ENCODE measurements at places on chromosomes 5 and 9.
A peak's percentile ranks its signal among the peaks of the same experiment; 100 is the strongest.

GRCh38 chr9:99171225-99172123 is 50.3 kb downstream of the ALG2 start:
- no peak for DNase-seq

DNA sequence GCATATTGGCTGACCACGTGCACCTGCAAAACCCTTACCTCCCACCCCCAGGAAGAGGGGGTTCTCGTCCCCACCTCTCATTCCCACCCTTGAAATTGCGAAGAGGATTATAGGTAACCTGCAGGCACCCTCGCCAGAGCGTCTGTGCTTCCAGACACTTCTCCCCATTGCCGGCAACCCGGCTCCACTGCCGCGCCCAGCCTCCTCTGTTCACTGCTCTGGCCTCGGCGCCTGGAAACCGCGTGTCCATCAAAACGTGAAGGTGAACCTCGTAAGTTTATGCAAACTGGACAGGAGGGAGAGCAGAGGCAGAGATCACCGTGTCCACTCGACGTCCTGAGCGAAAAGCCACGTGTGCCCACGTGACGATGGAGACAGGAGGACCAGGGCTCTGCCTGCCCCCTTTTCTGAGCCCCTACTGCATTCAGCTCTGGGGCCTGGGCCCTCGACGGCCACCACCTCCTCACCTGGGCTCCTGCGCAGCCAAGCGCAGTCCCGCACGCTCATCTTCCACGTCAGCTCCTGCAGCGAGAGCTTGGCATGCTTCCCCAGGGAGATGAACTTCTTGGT is 1.9 kb downstream of the TERT start:
- no peak for DNase-seq

GRCh38 chr5:52743529-52743928 is 44.2 kb upstream of the ITGA1 start:
- DNase-seq, result no peak

GRCh38 chr9:23606107-23606506 is 219.9 kb downstream of the ELAVL2 start:
- DNase-seq, result no peak

DNA sequence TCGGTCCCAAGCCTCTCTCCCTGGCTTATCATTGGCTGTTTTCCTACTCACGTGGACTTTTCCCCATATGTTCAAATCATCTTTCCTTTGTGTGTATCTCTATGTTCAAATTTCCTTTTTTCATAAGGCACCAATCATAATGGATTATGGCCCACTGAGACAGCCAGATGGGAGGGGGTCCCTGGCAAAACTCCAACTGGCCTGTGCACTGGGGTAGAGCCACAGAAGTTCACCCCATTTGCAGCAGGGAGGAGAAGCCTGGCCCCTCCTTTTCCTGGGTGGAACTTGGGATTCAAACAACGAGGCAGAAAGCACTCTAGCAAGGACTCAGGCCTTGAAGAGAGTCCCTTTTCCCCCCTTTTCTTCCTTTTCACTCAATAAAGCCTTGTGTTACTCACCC is 362.4 kb downstream of the CDH18 start:
- no peak for DNase-seq

DNA sequence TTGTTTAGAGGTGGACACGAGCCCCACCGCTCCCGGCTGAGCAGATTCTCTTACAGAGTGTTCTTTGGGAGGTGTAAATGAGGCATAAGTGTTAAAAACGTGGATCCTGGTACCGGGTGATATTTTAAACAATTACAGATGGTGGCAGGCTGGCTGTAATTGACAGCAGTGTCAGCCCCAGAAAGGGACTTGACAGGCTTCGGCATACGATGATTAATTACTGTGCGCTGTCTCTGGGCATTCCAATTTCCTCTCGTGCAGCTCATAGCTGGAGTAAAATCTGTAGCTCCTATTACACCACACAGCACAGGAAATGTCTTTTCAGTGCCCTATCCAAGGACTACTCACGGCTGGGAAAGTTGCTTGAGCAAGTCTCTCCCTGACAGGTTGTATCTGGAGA is 305.4 kb upstream of the IRX2 start:
- no peak for DNase-seq

DNA sequence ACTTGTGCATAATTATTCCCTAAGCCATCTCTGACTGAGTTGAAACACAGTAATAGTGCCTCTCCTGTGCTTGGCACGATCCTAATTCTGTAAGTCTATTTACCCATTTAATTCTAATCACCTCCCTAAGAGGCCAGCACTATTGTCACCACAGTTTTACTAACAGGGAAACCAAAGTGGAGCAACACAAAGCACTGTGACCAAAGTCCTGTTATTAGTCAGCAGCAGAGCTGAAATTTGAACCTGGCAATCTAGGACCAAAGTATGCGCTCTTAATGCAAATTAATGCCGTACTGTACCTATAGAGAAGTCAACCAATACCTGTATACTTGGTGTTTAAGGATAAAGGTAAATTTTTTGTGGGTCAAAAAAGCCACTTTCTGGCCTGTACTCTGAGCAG is 77.1 kb upstream of the CNTLN start:
- DNase-seq, result no peak

GRCh38 chr5:151825445-151825844 is 53.7 kb downstream of the G3BP1 start:
- DNase-seq, result peak; percentile 30

DNA sequence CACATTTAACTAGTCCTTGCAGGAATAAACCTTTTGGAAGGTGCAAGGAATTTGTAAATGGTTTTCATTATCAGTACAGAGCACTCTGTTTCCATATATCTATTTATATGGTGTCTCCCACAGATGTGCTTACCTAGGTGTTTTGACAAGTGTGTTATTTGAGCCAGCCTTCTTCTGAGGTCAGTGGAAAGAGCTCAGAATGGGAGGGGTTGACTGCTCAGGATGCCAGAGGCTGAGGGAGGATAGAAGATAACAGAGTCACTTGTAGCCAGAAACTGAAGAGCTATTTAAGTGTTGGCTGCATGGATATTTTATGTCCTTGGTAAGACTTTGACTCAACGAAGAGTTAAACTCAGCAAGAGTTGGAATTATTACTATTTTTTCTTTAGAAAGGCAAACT is 5.0 kb downstream of the CMYA5 start:
- no peak for DNase-seq

- DNase-seq, result no peak
Observed at GRCh38 chr5:172005708-172006320, 624 bp downstream of the FBXW11 start.

DNA sequence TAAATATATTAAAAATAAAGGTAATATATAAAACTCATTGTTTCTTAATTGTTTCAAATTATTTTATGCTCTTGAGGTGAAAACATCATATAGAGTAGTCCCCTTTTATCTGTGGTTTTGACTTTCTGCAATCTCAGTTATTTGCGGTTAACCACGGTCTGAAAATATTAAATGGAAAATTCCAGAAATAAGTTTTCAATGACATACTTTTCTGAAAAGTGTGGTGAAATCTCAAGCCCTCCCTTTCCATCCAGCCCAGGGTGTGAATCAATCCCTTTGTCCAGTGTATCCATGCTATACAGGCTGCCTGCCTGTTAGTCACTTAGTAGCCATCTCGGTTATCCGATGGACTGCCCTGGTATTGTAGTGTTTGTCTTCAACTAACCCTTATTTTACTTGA is 546.7 kb upstream of the DMAC1 start:
- no peak for DNase-seq

GRCh38 chr5:116249648-116250047 is 164.8 kb downstream of the COMMD10 start:
- DNase-seq, result no peak

DNA sequence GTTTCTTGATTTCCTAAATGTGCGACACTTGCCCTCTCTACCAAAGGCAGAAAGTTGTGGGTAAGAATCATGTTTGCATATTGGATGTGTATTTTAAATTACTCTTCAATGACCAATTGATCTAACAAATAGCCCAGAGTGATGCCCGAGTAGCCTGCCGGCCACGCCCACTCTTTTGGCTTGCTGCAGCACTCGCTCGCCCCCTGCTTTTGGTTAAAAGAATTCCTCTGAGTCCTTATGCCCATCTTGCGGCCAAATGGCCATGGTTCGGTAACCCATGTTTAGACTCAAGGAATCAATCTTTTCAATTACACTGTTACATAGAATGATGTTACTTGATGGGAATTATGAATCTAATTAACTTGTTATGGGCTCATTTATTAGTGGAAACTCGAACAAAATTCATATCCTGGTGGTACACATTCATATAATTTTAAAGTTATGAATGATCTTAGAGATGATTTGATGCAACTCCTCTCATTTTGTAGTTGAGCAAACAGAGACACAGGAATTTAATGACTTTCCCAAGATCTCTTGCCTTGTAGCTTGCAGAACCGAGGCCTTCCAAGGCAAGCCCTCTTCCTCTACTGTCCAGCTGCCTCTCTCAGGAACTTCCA is 36.5 kb downstream of the PPIC start:
- DNase-seq, result no peak

DNA sequence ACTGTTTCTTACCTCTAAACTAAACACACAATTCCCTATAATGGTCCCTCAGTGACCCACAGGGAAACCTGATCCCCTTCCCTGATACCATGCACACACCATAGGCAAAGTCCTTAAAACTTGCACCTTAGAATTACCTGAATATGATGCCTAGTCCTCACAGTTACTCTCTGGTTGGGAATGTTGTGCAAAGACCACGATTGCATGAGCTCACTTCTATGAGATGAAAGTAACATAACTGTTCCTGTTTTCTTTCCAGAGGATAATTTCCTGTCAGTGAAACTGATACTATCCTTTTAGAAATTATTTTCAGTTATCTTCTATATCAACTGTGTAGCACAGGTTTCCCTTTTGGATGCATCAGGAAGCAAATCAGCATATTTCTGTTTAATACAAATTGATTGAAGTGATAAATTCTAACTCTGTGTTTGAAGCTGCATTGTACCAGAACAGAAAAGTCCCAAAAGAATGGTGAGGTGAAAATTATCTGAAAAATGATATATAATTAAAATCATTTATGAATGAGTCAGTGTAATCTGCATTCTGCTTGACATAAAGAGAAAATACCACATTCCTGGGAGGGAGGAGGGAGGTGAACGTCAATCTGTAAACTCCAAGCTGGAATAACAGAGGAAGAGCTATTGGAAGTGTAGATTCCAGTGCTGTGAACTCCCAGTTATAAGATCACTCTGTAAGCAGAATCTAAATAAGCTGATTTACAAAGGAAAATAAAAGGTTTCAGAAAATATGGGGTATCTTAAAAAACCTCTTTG is 51.2 kb upstream of the TNFAIP8 start:
- DNase-seq, result no peak

DNA sequence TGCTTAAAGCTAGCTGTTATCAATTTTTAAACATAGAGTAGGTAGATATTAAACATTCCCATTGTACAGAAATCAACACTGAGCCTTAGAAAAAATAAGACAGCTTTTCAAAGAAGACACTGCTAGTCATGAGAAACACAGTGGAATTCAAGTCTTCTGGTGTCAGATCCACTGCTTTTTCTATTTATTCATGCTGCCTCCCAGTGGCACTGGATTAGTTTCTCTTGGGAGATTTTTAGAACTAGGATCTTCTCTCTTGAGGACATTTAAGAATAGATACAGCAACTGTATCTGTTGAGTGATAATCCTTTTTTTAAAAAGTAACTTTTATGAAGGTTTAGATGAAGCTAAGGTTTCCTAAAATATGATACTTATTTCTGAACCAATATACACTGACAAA is 1635.4 kb upstream of the C9orf72 start:
- DNase-seq, result no peak

DNA sequence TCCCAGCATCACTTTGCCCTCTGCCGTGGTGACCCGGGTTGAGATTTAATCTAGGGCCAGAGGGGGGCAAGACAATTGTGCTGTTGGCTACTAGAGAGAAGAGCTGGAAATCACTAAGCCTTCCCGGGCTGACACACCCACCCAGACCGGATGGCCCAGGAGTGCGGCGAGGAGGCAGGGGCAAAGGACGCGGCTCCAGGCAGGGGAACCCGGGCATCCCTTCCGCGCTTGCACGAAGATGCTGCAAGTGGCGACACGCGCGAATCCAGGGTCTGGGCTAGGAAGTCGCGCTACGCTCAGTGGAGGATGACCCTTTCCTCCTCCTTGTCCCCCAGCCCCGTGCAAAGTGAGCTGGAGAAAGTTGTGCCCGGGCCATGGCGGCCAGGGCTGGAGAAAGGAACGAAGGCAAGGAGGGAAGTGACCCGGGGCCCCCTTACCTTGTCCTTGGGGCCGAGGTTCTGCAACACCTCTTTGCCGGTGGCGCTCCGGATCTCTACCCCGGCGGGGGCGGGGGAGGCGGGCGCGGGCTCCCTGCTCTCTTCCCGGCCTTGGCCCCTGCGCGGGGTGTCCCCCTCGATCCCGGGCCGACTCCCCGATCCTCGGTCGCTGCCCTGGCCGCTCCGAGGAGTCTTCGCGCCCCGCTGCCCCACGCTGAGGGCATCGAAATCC is 693 bp downstream of the DPYSL3 start:
- DNase-seq, result no peak

DNA sequence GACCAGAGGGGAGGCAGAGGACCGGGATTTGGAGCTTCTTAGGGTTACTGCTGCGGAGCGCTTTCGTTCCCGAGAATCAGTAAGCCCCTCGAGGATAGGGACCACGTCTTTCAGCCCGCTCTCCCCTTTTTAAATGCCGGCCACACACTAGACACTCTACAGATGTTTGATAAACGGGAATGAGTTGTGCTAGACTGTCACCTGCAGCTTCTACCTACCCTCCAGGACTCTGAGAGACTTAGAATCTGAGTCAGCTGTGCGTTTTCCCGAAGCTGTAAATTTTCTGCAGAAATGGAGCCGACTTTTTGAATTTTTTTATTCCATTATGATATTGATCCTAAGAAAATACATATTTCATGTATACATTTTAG is 670 bp downstream of the CCDC171 start:
- no peak for DNase-seq

DNA sequence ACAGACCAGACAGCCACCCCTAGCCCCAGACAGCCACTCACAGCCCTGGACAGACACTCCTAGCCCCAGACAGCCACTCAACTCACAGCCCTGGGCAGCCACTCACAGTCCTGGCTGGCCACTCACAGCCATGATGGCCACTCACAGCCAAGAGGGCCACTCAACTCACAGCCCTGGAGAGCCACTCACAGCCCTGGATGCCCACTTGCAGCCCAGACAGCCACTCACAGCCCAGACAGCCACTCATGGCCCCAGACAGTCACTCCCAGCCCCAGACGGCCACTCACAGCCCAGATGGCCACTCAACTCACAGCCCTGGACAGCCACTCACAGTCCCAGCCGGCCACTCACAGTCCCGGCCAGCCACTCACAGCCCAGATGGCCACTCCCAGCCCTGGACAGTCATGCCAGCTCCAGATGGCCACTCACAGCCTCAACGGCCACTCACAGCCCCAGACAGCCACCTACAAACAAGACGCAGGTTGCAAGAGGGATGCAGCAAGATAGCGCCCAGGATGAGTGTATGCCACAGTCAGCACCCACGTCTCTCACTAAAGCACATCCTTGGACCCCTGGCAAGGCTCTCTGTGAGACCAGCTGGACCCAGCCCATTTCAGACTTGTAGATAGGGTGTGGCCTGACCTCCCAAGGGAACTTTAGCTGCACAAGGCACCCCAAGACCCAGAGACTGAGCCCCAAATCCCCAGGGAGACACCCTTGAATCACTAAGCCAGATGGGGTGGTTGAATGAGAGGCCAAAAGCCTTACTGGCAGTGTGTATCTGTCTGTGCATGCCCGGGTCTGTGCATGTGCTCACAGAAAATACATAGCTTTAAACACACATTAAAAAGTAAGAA is 22.4 kb downstream of the ZDHHC11B start:
- DNase-seq, result no peak
